Activated CD4-positive, alpha-beta T cell treated with anti-CD3 and anti-CD28 coated beads for 1 hour (primary cell): ENCODE measurements at places on chromosomes 6 and 20.

DNA sequence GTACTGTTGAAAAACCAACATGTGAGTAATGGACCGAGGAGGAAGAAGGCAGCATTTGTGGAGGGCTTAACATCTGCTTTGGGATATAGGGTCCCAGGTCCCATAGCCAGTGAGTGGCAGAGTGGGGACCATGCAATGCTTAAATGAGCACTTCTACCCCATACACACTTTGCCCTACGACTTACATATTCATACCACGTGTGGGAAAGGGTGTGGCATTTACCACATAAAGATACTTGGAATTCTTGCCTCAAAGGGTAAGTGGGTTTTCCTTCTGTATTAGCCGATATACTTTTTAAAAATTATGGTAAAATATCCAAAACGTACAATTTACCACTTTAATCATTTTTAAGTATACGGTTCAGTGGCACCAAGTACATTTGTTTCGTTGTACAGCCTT is 199.3 kb downstream of the BACH2 start:
- no peak for DNase-seq

- no peak for DNase-seq
Measured at GRCh38 chr6:33722103-33722623, 10.7 kb upstream of the UQCC2 start.

DNA sequence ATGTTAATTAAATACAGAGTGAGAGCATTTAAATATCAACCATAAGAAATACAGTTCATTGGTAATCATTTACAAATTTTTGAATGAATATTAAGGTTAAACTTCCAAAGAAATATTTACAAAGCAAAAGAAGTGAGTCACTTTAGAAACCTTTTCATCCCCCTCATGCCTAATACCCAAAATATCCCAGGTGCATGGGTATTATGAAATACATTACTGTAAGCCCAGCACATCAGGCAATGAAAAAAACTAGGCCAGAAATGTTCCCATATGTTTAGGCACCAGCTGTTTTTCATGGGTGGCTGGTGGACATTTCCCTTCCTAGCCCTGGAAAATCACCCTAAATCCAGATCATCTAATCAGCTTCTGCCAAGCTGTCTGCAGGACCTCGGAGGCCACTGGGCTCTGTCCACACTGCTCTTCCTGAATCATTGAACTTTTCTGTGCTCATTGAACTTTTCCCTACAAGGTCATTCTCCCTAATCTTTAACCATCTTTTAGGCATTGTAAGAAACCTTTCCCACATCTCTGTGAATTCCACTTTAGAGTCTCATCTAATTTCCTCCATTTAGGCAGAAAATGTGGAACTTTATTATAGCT is 145.3 kb upstream of the STXBP5 start:
- no peak for DNase-seq

- DNase-seq: no peak
Measured at GRCh38 chr6:168597471-168597875, 156.5 kb downstream of the SMOC2 start.

DNA sequence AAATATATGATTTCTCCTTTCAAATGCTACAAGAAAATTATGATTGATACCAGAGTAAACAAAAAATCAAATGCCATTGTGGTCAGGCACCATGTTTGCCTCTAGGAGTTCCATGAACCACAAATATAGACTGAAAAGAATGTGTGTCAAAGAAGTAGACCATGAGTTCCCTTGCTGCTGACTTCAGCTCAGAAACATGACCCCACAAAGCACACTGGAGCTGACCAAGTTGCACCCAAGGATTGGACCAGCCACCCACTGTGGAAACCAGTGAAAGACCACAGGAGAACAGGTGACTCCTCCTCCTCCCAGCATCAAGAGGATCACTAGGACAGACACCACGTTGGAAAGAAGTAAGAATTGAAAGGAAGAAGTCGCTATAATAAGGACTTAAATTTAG is 90.8 kb upstream of the TENT5A start:
- no peak for DNase-seq

- DNase-seq: no peak
Measured at GRCh38 chr6:3324262-3324942, 65.7 kb downstream of the PSMG4 start.

DNA sequence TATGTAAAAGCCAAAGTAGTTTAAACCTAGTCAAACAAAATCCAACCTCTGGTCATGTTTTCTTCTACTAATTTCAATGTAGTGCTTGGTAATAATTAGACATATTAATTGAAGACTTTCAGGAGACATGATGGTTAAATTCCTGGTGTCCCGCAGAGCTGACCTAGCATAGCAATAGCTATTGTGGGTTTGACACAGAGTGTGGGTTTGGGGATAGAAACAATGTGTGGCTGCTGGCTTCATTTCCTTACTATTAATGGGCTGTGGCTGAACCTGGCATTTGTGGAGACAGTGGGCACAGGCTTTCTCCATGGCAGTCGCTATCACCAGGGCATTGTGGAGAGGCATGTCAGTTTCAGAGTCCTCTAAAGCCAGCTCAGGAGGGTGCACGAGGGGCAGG is 54.1 kb upstream of the GGTLC1 start:
- DNase-seq: no peak

DNA sequence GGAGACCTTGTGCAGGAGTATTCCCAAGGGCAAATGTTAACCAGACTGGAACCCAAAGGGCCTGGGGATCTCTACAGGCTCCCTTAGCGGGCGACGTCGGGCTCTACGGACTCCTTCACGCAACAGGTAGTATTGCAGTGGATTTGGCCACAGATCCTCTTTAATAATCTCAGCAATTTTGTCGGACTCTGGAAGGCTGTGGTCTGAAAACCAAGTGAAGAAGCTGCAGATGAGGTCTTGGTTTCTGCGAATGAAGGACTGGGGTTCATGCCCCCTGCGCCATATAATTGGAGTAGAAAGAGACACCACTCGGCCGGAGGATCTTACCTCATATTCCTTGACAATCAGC is 1.3 kb downstream of the TSPYL1 start:
- DNase-seq: no peak

DNA sequence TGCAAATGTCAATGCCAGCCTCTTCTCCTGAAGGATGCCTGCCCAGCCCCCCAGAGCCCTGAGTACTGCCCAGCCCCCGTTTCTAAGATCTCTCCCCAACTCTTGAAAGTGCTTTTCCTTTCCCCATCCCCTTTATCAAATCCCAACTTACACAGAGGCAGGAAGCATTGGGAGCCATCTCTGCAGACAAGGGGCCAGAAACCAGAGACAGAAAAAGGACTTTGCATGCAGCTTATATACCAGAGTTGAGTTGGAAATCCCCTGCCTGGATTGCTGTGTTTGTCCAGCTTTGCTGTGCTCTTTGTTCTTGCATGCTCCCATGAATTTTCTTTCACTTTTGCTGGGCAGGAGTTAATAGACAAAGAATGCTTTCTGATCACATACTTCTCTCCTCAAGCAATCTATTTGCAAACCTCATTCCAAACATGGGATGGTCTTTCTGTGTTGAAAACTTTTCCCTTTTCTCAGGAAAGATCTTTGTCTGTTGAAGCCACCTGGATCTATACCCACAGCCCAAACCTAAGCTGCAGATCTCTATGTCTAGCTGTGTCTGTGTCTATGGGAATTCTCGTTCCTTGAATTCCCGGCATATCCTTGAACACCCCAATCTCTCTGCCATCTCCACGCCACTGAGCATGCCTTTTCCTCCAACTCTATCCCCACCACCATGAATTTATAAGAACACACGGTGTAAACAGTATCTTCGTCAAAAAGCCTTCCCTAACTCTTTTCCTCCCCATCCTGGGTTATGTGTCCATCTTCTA is at the start of gene UBD:
Gene UBD, minus strand, starts transcription at position 209 of the 764 bp plus-strand sequence. Its CDS starts 31 bp downstream, at position 178.
- DNase-seq: no peak

DNA sequence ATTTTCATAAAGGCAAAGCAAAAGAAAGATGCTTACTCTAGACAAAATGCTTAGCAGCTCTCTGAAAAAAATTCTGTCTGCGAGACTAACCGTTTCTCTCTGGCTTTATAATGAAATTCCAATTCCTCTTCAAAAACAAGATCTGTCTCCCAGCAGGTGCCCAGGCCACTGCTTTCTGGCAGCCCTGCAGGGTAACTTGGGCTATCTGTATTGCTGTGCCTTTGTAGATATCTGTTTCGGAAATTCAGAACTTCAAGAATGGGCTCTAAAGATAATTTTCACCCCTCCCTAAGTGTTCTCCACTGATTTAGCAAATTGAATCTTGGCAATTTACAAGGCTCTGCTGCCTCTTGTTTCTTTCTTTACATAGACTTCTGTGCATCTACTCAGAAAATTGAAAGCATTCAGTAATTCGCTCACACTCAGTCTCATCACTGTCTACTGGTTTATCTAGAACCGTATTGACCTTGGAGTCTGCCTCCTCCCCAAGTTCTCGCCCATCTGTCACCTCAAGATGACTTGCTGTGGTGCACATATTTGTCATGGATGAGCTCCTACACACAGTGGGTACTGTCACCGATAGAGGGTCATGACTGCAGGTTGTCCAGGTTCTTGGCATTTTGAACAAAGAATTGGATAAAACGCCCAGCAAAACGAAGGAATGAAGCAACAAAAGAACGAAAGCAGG is 26.4 kb upstream of the FABP7 start:
- DNase-seq: no peak

DNA sequence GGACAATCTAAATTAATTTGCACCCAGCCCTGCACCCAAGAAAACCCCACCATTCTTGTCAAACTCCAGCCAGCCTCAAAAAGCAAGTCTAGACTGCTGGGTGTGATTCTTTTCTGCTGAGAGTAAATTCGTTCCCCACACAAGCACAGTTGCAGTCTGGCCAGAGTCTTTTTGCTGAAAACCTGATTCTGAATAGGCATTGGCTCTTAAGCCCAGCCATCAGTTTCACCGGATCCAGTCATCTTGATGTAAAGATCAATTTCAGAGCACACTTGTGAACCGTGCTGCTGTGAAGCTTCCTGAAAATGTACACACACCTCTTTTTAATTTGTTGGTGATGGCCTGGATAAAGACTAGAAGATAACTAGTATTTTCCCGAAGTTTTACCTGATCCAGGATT is 159.4 kb upstream of the GGTLC1 start:
- DNase-seq: no peak

GRCh38 chr20:33624399-33624798 is 37.7 kb upstream of the C20orf144 start:
- no peak for DNase-seq

DNA sequence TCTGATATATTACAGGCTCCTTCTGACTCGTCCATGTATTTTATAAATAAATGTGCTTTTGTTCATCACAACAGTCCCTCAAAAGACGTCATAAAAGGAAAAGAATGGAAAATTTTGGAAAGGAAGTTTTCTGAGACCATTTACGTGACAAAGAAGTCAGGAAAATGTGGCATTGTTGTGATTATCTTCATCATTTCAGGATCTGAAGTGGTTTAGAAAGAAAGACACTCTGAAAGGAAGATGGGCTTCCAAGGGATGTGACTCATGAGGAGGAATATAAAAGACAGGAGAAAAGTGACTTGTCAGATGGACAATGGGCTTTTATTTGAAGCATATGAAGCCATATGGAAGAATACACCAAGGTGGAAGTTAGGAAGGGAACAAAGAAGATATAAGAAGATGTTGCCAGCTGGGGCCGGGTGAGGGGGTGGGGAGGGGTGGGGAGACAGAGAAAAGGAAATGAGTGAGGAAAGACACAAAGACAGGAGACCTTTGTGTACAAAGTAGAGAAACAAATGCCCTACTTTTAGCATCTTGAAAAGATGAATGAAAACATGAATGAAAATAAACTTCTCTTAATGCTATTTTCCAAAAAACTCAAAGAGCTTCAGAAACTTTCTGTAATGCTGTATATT is 190.3 kb upstream of the PREP start:
- DNase-seq: no peak

GRCh38 chr6:82143041-82143481 is 104.5 kb downstream of the IBTK start:
- DNase-seq: no peak

- no peak for DNase-seq
Measured at GRCh38 chr6:53998303-53998702, 112.9 kb upstream of the MLIP start.

GRCh38 chr6:46014511-46015118 is 1.0 kb downstream of the CLIC5 start:
- DNase-seq: no peak

GRCh38 chr20:14304472-14304871 is 32.9 kb downstream of the FLRT3 start:
- DNase-seq: no peak

GRCh38 chr20:19589787-19590362 is 168.2 kb upstream of the RIN2 start:
- DNase-seq: no peak

DNA sequence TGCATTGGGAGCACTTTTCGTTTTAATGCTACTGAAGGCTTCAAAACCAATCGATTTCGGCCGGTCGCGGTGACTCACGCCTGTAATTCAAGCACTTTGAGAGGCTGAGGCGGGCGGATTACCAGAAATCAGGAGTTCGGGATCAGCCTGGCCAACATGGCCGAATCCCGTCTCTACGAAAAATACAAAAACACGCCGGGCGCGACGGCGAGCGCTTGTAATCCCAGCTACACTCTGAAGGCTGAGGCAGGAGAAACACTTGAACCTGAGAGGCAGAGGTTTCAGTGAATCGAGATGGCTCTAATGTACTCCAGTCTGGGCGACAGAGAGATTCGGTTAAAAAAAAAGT is 58.4 kb downstream of the TRIM38 start:
- no peak for DNase-seq

GRCh38 chr6:132693478-132693877 is 20.4 kb downstream of the VNN1 start:
- DNase-seq: no peak

DNA sequence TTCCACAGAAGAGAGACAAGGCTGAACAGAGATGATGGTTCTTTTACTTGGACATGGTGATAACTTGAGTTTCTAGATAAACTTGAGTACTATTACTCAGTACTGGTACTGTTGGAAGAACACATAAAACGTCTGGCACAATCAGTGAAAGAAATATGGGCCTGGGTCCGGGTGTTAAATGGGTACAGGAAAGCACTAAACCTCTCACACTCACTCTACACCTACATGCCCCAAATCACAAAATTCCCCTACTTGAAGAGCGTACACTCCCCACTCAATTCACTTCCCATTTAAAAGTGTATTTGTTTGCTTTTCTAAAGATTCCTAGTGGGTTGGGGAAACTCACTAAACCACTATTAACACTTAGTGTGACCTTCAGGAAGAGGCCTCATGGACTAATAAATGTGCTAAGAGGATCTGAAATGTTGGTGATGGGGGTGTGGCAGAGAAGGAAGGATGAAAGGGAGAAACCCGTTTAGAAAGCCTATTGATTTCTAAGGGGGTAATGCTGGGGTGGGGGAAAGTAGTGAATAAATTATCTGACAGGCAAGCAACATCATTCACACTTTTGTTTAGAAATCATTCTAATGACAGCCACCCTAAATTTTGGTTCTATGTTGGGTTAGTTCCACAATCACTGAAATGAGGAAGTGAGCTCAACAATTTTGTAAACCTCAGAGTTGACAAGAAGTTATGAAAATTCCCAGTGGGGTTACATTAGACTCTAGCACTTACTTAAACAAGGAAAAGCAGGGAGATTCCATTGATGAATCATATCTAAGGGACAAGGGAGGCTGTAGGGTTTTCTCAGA is 222.6 kb upstream of the MARCKS start:
- DNase-seq: no peak
